ENCODE measurements at places on chromosomes 1 and 21.

DNA sequence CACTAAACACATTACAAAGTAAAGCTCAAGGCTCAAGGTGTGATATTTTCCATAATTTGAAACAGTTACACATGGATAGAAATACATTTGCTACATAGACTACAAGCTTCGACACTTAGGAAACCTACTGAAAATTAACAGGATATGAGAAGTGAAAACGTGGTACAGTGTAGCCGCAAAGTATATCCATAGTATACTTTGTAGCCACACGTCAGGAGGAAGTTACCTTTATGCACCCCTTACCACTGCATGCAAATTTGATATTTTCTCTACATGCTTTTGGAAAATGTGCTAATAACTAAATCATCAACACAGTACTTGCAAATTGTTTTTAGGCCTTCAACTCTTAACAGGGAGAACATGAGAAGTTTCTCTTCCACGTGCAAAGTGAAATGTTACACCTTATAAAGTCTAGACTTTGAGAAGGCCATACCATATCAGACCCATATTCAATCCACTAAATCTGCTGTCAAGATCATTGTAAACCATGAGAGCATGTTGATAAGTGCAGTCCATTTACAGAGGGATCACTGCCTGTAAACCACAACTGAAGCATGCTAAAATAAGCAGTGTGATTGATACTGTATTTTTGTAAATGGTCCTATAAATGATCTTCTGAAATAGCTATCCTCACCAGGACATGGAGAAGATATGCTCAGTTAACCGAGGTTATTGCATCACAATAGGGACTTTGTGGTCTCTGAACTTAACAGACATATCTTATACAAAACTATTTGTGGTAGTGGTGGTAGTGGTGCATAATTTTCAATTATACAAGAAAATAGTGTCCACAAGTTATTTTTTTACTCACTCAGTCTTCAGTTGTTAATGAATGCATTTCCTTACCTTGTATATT lies 64.7 kb downstream of the VAV3 start:
- no peak for DNase-seq

DNA sequence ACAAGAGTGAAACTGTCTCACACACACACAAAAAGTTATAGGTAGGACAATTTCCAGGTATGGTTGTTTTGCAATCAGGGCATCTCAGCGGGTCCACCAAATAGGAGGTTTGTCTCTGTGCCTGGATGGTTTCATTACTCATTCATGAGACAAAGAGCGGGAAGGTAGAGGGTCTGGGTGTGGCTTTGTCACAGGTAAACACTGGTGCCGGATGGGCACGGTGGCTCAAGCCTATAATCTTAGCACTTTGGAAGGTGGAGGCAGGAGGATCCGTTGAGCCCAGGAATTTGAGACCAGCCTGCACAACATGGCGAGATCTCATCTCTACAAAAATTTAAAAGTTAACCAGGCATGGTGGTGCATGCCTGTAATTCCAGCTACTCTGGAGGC lies 16.3 kb upstream of the ERVH48-1 start:
- no peak for DNase-seq

- DNase-seq: no peak
Observed at GRCh38 chr1:201507360-201507675, 395 bp upstream of the CSRP1 start.

DNA sequence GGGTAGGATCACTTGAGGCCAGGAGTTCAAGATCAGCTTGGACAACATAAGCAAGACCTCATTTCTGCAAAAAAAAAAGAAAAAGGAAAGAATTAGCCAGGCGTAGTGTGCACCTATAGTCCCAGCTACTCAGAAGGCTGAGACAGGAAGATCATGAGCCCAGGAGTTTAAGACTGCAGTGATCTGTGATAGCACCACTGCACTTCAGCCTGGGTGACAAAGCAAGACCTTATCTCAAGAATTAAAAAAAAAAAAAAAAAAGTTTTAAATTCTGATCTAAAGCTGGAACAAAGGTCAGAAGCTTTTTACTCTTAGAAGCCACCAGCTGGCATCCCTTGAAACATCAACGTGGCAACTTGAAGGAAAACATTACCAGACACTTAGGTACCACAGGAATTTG lies 45.3 kb downstream of the HENMT1 start:
- no peak for DNase-seq

DNA sequence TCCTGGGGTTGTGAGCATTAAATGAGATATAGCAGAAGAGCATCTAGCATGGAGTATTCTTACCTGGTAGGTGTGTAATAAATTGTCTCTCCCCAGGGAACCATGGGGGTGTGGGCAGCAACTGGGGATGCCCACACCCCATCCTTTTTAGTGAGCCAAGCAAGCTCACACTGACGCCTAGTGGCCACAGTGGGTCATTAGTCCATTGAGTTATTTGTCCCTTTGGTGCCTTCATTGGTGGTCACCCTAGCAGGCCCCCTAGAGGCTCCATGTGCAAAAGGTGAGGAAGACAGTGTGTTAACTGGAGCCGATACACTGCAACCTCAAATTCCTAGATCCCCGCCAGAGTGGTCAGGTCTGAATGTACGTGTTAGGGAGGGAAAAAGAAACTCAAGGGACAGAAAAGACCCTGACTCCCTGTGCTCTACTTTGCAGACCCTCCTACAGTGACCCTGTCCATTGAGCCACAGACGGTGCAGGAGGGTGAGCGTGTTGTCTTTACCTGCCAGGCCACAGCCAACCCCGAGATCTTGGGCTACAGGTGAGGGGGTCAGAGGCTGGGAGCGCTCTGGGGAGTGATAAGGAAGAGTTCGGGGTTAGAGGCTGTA lies 93.3 kb upstream of the CD1D start:
- DNase-seq: peak; percentile 41

- no peak for DNase-seq
Observed at GRCh38 chr1:110752941-110753725, 78.4 kb upstream of the KCNA3 start.

GRCh38 chr1:93324486-93325464 lies 20.9 kb upstream of the DR1 start:
- DNase-seq: peak; percentile 45

Measured in stromal cell of bone marrow (primary cell).